ENCODE measurements at places on chromosomes 2 and 18. TPM values are rescaled to one million over a fixed set of nuclear protein-coding genes. Genes with fewer than 3 reads are reported as not detected.
A peak's percentile ranks its signal among the peaks of the same experiment; 100 is the strongest.

Gene IL1A
- total RNA-seq, result 26.0 TPM

Gene RAB6C
- not detected for total RNA-seq

Gene IHH
- not detected for total RNA-seq

Gene PRLH
- total RNA-seq, result not detected

Gene AQP4
- 0.80 TPM for total RNA-seq

DNA sequence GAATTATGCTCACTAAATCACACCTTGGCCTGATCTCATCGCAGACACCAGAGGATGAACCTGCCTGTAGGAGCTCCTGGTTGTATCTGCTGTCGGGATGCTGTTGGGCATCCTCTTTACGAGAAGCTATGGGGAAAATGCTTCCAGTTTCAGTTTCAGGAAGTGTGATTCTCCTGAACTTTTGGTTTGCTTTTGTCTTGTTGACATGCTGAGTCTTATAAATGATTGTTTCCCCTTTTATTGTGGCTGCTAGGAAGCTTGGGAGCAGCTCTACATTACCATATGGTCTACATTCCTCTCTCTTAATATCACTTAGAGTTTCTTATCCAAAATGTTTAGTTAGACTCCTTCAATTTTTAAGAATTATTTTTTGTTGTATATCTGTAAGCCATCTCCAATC lies 227.5 kb downstream of the MTX2 start:
- no peak for DNase-seq

DNA sequence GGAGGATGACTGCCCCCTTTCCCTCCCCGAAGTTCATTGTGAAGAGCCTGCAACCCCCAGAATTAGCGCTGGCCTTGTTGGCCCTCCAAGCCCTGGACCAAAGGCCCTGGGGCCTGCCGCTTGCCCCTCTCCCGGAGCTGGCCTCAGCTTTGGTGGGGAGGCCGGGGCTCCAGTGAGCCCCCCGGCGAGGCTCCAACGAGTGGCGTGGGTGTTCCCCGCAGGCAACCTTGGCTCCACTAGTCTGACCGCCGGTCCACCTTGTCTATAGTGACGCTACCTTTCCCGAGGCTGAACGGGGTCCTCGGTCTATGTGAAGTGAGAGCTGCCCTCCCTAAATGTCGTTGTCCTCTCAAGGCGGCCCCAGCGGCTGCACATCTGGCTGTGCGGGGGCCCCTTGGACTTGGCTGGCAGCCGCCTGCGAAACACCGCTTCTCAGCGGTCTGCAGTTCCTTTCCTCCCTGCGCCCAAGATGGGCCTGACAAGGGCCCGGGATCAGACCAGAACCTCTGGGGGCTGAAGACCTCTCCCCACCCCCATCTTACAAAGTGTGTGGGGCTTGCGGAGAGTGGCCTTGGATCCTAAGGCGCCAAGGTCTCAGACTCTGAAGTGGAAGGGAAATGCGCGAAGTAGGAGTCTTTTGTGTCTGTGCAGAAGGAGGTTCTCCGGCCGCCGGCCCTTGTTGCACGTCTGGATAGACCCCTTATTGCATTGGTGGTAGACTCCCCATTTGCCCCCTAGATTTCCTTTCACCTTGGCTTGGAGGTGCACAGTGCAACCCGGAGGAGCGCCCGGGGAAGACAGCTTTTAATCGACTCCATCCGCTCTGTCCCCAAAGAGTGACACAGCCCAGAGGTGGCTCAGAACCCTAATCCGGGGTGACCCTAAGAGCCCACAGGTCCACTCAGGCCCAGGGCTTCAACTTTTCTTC lies 3.9 kb upstream of the HOXD10 start:
- no peak for DNase-seq

DNA sequence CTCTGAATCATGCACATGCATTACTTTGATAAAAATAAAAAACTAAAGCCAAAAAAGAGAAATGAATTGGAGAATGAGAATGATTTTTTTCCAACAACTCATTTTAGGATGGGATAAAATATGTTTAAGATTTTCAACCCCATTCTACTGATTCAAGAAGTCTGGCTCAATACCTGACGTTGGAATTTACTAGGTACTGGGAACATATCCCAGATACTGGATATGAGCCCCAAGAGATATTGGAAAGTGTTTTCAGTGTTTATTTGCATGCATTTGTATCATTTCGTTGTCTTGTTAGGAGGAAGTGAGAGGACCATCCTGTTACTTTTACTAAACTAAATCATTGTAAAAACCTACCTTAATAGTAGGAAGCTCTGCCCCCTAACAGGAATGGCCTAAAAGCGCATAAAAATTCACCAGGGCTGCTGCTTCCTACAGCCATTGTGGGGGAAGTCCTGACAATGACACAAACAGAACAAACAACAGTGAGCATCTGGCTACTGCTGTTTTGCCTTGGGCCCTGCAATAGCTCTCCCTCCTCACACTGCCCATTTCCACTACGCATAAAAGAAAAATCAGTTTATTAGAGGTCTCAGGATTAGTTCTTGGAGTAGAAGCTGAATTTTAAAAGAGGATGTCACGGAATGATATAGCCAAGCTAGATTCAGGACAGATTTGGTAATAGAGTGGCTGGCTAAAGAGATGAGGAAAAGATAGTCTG lies 35.2 kb downstream of the ANKAR start:
- DNase-seq, result no peak

- DNase-seq, result no peak
These were observed 177.2 kb upstream of the SCN7A start for GRCh38 chr2:166671235-166671634.

DNA sequence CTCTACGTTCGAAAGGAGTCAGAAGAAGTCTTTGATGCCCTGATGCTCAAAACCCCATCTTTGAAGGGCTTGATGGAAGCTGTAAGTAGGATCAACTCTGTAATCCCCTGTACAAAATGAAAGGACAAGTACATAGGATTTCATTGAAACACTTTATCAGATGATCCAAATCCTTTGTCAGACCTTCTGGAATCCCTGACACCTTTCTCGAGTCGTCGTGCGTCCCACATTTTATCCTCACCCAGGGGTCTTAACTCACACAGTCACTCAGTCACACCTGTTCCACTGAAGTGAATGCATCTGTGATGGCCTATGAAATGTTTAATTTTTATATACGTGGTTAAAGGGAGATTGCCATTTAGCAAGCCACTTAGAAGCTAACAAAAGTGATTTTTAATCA lies 44.8 kb downstream of the GRHL1 start:
- no peak for DNase-seq

DNA sequence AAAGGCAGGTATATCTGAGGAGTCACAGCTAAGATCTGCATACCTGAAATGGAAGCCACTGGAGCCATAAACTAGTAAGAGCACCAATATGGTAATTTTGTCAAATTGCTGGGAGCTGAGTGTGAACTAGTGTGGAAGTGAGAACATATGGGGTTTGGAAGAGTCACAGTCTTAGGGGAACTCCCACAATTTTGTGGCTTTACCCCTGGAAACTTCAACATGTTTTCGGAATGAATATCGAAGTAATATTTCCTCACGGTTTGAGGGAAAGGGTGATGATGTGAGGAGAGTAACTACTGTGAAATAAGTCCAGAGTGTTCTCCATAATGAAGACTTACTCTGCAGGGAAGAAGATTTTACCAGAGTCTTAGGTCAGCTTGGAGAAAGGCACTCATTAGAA lies 565.9 kb downstream of the RIT2 start:
- no peak for DNase-seq

DNA sequence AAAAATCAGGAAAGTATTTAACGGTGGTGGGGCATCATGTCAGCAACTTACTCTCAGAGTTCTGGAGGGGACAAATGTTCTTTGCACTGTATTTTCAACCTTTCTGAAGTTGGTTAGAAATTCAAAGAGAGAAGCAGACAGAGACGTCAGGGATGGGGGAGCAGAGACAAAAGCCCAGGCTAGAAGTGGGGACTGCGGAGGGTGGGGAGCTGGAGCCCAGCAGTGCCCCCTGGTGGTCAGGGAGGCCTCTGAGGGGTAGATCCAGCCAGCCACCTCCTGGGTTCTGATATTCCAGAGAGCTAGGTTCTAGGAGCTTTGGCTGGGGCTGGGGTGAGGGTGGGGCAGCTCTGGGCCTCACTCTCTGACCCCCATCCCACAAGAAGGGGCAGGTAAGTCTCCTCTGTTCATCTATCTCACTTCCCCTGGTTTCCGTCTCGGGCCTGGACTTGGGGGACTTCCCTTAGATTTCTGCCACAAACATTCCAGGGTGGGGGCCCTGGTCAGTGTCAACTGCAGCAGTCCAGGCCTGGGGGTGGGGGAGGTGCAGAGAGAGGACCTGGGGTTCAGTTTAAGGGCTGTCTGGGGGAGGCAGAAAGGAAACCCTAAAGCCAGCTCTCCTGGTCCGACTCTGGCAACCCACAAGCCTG lies 8.9 kb downstream of the TNS1 start:
- DNase-seq, result peak; percentile 61

GRCh38 chr2:218073185-218073584 lies 4.1 kb downstream of the RUFY4 start:
- DNase-seq, result no peak

GRCh38 chr2:237012577-237013267 lies 73.0 kb upstream of the COPS8 start:
- DNase-seq, result peak; percentile 46

DNA sequence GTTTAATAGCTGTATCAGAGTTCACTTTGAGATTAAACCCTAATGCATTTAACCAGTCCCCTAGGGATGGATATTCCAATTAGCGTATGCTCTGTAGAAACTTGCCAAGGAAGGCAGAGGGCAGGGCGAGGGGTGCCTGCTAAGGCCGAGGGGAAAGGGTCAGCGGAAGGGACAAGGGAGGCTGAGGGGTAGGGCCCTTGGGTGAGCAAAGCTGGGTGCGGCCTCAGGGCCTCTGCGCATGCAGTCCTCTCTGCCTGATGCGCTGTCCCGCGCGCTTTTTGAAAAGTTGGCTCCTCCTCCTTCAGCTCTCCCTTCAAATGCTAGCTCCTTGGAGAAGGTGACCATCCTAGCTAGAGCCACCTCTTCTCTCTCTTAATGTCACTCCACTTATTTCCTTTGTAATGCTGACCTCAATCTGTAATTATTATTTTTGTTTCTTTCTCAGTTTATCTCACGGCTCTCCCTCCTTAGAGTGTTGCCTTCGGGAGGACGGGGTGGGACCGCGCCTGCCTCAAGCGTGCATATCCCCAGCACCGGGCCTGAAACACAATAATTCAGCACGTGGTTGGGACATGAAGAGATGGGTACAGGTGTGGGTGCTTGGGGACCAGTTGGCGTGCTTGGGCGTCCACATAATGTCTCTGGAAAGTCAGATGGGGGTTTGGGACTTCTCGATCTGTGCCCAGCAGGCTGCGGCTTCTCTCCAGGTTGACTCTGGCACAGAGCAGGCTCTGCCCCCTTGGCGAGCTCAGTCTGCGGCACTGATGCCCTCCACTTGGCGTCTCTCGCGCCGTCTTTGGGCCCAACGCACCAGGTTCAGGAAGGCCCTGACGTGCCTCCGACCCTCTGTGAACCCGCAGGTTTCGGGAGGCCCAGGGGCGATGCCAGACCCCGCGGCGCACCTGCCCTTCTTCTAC lies 10.0 kb downstream of the ZAP70 start:
- no peak for DNase-seq

GRCh38 chr2:142241016-142241415 lies 110.2 kb upstream of the LRP1B start:
- no peak for DNase-seq

DNA sequence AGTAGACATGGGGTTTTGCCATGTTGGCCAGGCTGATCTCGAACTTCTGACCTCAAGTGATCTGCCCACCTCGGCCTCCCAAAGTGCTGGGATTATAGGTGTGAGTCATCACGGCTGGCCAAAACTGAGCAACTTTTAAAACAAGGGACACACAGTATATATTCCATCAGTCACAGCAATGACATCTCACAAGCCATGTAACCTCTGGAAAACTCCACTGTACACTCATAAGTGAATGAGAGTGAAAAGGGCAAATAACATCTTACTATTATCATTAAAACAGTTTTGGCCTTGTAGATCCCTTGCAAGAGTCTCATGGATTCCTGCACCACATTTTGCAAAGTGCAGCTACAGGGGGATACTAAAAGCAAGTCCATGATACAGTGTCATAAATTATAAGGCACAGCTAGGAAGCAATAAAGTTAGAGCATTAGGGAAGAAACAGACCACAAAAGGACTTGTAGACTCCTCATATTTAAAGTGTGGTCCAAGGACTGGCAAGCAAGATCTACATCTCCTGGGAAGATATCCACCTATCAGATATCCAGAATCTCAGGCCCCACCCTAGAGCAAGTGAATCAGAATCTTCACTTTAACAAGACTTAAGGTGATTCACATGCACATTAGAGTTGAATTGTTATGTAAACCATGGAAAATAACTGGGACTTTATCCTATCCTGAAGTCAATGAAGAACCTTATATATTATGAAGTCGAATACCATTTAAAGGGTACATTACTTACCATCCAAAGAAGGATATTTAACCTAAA lies 5.7 kb downstream of the SMC6 start:
- DNase-seq, result peak; percentile 14

- no peak for DNase-seq
These were observed 22.8 kb downstream of the CYBRD1 start for GRCh38 chr2:171545086-171545485.

GRCh38 chr18:30481871-30482270 lies 560.7 kb downstream of the DSC3 start:
- DNase-seq, result no peak

GRCh38 chr2:120772261-120772660 lies 36.6 kb downstream of the GLI2 start:
- DNase-seq, result no peak

DNA sequence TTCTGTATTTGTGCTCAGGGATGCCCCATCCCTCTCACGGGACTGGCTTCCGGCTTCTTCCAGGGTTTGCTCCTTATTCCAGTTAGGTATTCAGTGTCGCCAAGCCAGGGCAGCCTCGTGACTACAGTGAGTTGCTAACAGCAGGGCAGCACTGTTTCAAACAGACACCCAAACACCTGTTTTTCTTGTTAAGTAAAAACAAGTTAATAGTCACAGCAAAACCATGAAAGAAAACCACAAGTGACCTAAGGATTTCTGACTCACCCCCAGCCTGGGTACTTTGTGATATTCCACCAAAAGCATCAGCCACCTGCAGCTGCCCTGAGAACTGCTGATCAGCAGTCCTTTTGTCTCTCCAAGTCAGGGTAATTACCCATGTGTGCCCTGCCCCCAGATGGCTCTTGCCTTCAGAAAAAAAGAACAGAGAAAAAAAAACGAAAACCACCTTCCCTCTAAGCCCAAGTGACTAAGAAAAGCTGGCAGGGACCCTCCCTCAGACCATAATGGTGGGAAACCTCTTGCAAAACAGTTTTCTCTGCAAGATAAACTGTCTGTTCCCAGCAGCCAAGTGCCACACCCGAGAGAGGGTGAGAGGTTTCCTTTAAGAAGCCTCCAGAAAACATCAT lies 178.2 kb downstream of the ANAPC1 start:
- DNase-seq, result peak; percentile 94

DNA sequence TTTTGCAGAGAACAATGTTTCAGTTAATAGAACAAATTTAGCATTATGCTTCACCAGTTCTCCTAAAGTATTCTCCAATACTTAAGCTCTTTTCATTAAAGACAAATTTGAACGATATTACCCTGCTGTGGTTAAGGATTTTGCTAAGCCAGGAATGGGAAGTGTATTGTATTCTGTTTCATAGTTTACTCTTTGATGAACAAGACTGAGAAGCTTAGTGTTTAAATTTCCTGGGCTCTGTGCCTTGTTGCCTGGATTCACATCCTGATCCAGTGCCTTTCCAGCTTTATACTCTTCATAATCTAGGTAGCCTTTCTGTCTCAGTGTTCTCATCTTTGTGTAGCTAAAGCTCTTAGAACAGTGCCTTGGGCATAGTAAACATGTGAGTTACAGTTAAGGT lies 58.6 kb upstream of the GLS start:
- DNase-seq, result no peak

- no peak for DNase-seq
These were observed 64.3 kb upstream of the MSTN start for GRCh38 chr2:190126798-190127197.

- DNase-seq, result no peak
These were observed 44.3 kb upstream of the MRPL33 start for GRCh38 chr2:27727257-27727656.

Data from Daoy (cell line).